ENCODE measurements at places on chromosomes 5 and 9. TPM values are rescaled to one million over a fixed set of nuclear protein-coding genes. Genes with fewer than 3 reads are reported as not detected.

The CDC26 gene
- total RNA-seq, result 28.9 TPM

The GABRP gene
- not detected for total RNA-seq

The LECT2 gene
- not detected for total RNA-seq

The PCDHGA4 gene
- 0.25 TPM for total RNA-seq

The ISL1 gene
- total RNA-seq, result not detected

The PCDHA13 gene
- not detected for total RNA-seq

The OTP gene
- not detected for total RNA-seq

The LCN9 gene
- not detected for total RNA-seq

The SPATA31C2 gene
- not detected for total RNA-seq

The MED10 gene
- 56.7 TPM for total RNA-seq

The SPATA31C1 gene
- not detected for total RNA-seq

The ARL10 gene
- 12.5 TPM for total RNA-seq

The INSL4 gene
- not detected for total RNA-seq

The PRR16 gene
- not detected for total RNA-seq

The SLC45A2 gene
- total RNA-seq, result not detected

The TJP2 gene
- total RNA-seq, result 3.2 TPM

The SPATA31E1 gene
- not detected for total RNA-seq

The SLC23A1 gene
- total RNA-seq, result 1.8 TPM

The ZNF879 gene
- total RNA-seq, result 8.1 TPM

The CENPK gene
- total RNA-seq, result 89.9 TPM

The SPINK7 gene
- not detected for total RNA-seq

The DMRT2 gene
- not detected for total RNA-seq

The OR2S2 gene
- not detected for total RNA-seq

The GCNT4 gene
- total RNA-seq, result 6.0 TPM

The GABRA6 gene
- not detected for total RNA-seq

The NAA35 gene
- 26.2 TPM for total RNA-seq

The COL5A1 gene
- total RNA-seq, result 0.71 TPM

The OR1J2 gene
- total RNA-seq, result not detected

The IRX1 gene
- not detected for total RNA-seq

Data from activated naive CD8-positive, alpha-beta T cell treated with anti-CD3 and anti-CD28 coated beads, Interleukin-2, amount 10 ng/mL, durations not matched to agents 7 days and 5 days (primary cell).